ENCODE measurements at places on chromosomes 7 and 10. TPM values are rescaled to one million over a fixed set of nuclear protein-coding genes. Genes with fewer than 3 reads are reported as not detected.

- DNase-seq: no peak
These were observed 73.6 kb upstream of the FAM20C start for GRCh38 chr7:118615-119391.

DNA sequence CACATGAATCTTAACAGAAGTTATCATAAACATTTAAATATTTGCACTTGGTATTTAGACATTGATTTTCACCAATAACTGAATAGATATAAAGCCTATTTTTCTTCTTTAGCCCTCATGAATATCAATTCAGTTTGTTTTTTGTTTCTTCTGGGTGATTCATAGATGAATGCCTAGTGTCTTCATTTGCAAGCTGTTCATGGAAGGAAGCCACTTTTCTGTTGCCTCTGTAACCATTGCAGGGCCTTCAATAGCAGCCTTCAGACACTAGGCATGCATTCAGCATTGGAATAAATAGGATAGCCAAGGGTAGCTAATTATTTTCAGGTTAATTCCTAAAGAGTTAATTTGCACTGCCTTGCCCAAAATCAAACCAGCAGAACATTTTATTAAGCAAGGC is 375.3 kb downstream of the DPP6 start:
- no peak for DNase-seq

GRCh38 chr7:3649678-3650440 is 348.8 kb downstream of the SDK1 start:
- DNase-seq: peak; percentile 21

The KLF14 gene
- not detected for total RNA-seq

The SAMD9 gene
- total RNA-seq: 15.6 TPM

The MYL10 gene
- not detected for total RNA-seq

The ANXA11 gene
- 39.4 TPM for total RNA-seq
